ENCODE measurements at places on chromosomes 12 and 14.
A peak's percentile ranks its signal among the peaks of the same experiment; 100 is the strongest.

DNA sequence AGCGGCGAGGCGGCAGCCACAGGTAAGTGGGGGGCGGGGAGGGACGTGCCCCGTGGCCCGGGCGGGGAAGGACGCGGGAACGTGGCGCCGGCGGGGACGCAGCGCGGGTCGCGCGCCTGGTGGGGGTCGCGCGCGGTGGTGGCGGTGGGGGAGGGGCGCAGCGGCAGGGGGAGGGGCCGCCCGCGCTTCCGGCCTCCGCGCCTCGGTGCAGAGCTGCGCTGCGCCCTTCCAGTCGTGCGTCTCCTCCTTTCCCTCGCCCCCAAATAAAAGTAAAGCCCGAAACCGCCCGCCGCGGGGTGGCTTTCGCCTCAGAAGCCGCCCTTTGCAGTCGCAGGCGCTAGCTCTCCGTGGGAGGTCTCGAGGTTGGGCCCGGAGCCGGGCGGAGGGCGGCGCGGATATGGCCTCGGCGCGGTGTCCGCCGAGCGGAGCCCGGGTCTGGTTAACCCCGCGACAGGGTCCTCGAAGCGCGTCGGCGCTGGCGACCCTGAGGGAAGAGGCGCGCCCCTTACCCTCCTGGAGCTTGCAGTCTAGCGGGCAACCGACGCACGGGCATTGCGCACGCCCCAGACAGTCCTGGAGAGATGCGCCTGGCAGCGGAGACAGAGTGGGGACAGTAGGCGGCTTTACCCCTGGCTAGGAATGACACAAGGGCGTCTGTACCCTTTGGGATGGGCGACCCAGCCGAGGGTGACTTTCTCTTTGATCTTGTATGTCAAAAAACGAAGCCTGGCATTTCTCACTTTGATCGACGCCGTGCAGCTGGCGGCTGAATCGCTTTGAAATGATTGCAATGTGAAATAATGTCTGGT lies 589 bp downstream of the ATF1 start:
- peak overlapping the region; percentile 77 for H3K4me3 ChIP-seq
- peaks cover 35% of the 10 kb centered on the region for H3K4me1 ChIP-seq
- H3K27me3 ChIP-seq, result no peaks in the 10 kb centered on the region

- H3K27ac ChIP-seq, result no peak overlapping the region
- peaks cover 24% of the 10 kb centered on the region for H3K27me3 ChIP-seq
- H3K4me1 ChIP-seq, result peaks cover 9% of the 10 kb centered on the region
Measured at GRCh38 chr12:104877103-104877705, 80.9 kb downstream of the SLC41A2 start.

GRCh38 chr12:7100239-7100638 lies 8.0 kb upstream of the C1R start:
- H3K36me3 ChIP-seq, result peaks cover 31% of the 10 kb centered on the region
- no peak overlapping the region for H3K4me3 ChIP-seq
- H3K27me3 ChIP-seq, result no peaks in the 10 kb centered on the region
- no peak for DNase-seq
- H3K4me1 ChIP-seq, result peaks cover 24% of the 10 kb centered on the region

DNA sequence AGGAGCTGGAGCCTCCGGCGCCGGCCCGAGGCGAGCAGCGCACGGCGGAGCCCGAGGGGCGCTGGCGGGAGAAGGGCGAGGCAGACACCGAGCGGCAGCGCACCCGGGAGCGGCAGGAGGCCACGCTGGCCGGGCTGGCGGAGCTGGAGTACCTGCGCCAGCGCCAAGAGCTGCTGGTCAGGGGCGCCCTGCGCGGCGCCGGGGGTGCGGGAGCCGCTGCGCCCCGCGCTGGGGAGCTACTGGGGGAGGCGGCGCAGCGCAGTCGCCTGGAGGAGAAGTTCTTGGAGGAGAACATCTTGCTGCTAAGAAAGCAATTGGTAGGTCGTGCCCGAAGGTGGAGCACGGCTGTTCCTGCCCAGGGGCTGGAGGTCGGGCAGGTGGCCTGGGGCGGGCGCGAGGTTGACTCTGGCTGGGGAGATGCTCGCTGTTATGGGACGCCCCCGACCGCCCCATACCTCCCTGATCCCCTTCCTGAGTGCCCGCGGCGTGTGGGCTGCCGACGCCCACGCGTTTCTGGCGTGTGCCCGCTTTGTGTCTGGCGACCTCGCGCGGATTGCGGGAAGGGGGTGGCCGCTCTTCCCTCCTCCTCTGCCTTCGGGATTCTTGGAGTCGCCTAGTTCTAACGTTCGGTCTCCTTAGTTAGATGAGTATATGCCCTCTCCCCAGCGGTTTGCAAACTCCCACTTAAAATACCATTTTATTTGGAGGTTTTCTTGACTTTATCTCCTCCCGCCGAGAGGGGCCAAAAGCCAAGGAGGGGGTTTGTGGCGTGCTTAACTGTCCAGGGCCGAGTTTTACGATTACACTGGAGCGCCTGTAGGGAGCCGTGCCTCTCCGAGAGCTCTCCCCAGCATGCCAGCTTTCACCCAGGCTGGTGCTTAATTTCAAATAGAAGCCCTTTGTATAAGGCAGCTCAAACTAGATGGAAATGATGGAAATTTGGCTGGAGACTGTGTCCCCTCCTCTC lies 752 bp downstream of the DACT1 start:
- peak overlapping the region; percentile 38 for H3K27ac ChIP-seq
- DNase-seq, result peak; percentile 18
- H3K4me1 ChIP-seq, result peaks cover 43% of the 10 kb centered on the region
- peak overlapping the region; percentile 70 for H3K4me3 ChIP-seq
- peaks cover 2% of the 10 kb centered on the region for H3K36me3 ChIP-seq

GRCh38 chr12:49645146-49646039 lies 22.0 kb downstream of the PRPF40B start:
- peaks cover 40% of the 10 kb centered on the region for H3K4me1 ChIP-seq
- no peaks in the 10 kb centered on the region for H3K27me3 ChIP-seq
- peaks cover 40% of the 10 kb centered on the region for H3K36me3 ChIP-seq
- peak overlapping the region; percentile 87 for H3K27ac ChIP-seq

GRCh38 chr12:47385653-47386052 lies 305.9 kb upstream of the AMIGO2 start:
- H3K36me3 ChIP-seq, result peaks cover 9% of the 10 kb centered on the region
- no peaks in the 10 kb centered on the region for H3K27me3 ChIP-seq
- DNase-seq, result no peak

DNA sequence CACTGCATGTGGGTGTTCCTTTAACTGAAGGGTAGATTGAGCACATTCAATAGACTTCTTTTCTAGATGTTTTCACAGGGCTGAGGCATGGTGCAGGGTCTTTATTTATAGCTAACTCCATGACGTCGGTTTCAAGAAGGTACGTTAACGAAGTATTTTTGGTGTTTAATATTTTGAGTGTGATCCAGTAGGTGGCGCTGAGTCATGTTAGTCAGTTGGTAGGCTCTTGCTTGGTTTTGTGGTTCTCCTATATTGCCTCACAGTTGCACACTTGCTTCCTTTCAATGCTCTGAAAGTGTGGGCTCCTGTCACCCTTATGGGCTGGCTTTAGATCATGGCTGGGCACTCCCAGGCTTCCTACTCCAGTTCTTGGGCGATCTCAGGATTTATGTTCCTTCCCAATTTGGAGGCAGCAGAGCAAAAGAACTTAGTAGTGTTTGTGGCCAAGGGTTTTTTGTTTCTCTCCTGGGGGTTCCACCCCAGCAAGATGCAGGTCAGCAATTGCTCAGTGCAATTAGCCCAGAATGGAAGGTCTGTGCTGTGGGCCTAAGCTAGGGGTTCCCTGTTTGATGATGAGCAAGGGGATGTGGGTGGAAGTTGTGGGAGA lies 471.6 kb upstream of the FOXG1 start:
- no peaks in the 10 kb centered on the region for H3K4me1 ChIP-seq
- DNase-seq, result no peak
- no peaks in the 10 kb centered on the region for H3K36me3 ChIP-seq
- H3K4me3 ChIP-seq, result no peak overlapping the region

DNA sequence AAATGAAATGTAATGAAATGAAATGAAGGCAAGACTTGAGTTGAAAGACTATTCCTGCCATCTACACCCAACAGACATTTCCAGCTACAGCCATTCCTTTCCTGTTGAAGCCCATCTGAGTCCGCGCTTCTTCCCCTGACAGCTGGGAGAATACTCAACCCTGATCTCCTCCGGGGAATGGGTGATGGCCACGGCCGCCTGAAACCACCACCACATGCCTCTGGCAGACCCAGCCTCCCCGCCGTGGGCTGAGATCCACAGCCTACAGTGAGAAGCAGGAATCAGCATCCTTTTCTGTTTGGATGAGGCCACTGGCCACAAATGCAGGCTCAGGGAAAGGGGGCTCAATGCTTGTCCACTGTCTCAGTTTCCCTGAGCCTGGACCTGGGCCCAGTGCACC lies 130.3 kb downstream of the NCOR2 start:
- no peak for DNase-seq
- H3K4me3 ChIP-seq, result no peak overlapping the region
- H3K4me1 ChIP-seq, result peaks cover 2% of the 10 kb centered on the region
- peaks cover 9% of the 10 kb centered on the region for H3K36me3 ChIP-seq
- H3K27ac ChIP-seq, result no peak overlapping the region

DNA sequence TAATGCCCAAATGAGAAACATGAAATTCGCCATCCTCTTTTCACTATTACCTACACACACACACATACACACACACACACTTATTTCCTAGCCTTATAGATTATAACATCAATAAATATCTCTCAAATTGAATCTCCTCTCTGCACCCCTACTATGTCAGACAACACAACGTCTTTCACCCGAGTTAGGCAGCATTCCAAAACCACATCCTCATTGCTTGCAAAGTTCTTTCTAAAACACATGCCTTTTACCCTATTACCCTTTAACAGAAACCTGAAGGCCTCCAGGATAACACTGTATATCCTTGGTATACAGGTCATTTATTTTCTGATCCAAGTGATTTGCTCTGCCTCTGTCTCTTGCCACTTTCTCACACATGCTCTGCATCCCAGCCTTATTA lies 56.3 kb downstream of the KCNH5 start:
- DNase-seq, result no peak
- H3K27me3 ChIP-seq, result no peaks in the 10 kb centered on the region
- H3K36me3 ChIP-seq, result no peaks in the 10 kb centered on the region
- H3K4me1 ChIP-seq, result no peaks in the 10 kb centered on the region
- no peak overlapping the region for H3K27ac ChIP-seq

DNA sequence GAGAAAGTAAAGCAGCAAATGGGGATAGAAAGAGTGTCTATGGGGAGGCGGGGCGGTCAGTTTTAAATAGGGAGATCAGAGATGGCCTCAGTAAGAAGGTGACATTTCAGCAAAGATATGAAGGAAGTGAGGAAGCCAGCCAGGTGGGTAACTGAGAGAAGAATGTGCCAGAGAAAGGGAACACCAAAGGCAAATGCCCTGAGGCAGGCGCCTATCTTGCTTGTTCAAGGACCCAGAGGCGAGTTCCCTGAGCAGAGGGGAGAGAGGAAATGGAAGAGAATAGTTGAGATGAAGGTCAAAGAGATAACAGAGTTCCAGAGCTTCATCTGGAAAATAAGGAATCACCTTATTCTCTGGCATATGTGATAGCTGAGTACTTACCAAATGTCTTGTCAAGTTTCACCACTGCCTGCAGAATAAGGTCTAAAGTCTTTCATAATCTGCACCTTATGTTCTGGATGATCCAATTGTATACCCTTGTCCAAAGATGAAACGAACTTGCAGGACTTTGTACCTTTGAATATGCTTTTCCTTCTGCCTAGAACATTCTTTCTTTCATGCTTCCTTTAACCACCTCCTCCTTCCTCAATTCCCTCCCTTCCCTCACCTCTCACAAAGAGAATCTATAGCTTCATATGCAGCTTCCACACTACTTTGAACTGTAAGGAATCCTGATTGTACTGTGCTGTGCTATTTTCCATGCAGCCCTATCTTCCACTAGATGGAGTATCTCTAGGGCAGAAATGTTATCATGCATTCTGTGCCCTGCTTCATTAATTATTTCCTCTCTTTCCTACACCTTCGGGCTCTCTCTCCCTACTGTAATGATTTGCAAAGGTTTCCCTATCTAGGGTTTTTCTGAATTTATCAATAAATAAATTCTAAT lies 38.5 kb downstream of the GNPTAB start:
- DNase-seq, result no peak
- H3K27ac ChIP-seq, result peak overlapping the region; percentile 55
- no peak overlapping the region for H3K4me3 ChIP-seq
- H3K4me1 ChIP-seq, result peaks cover 51% of the 10 kb centered on the region
- peaks cover 44% of the 10 kb centered on the region for H3K36me3 ChIP-seq
- H3K27me3 ChIP-seq, result no peaks in the 10 kb centered on the region

GRCh38 chr14:96047101-96047500 lies 7.9 kb downstream of the C14orf132 start:
- no peak overlapping the region for H3K4me3 ChIP-seq
- no peak for DNase-seq
- no peak overlapping the region for H3K27ac ChIP-seq

GRCh38 chr12:122215771-122216170 lies 10.1 kb downstream of the DIABLO start:
- H3K4me3 ChIP-seq, result no peak overlapping the region
- no peak overlapping the region for H3K27ac ChIP-seq

- peaks cover 6% of the 10 kb centered on the region for H3K36me3 ChIP-seq
- peak overlapping the region; percentile 97 for H3K4me3 ChIP-seq
- H3K4me1 ChIP-seq, result peaks cover 25% of the 10 kb centered on the region
- H3K27ac ChIP-seq, result peak overlapping the region; percentile 90
Measured at GRCh38 chr12:50400104-50400637, 514 bp upstream of the LARP4 start.

GRCh38 chr12:87051621-87052020 lies 795.4 kb upstream of the MGAT4C start:
- no peaks in the 10 kb centered on the region for H3K4me1 ChIP-seq
- no peak overlapping the region for H3K27ac ChIP-seq
- no peaks in the 10 kb centered on the region for H3K36me3 ChIP-seq

- no peak for DNase-seq
- H3K36me3 ChIP-seq, result no peaks in the 10 kb centered on the region
- no peak overlapping the region for H3K4me3 ChIP-seq
- H3K27me3 ChIP-seq, result no peaks in the 10 kb centered on the region
- no peak overlapping the region for H3K27ac ChIP-seq
Measured at GRCh38 chr12:20865873-20866272, 55.4 kb downstream of the SLCO1B3 start.

- no peaks in the 10 kb centered on the region for H3K36me3 ChIP-seq
- H3K4me3 ChIP-seq, result no peak overlapping the region
- H3K27me3 ChIP-seq, result peaks cover 4% of the 10 kb centered on the region
- H3K27ac ChIP-seq, result no peak overlapping the region
Measured at GRCh38 chr12:2638273-2639019, 156.3 kb upstream of the FKBP4 start.

- H3K4me3 ChIP-seq, result peak overlapping the region; percentile 53
- H3K36me3 ChIP-seq, result peaks cover 2% of the 10 kb centered on the region
- peaks cover 12% of the 10 kb centered on the region for H3K4me1 ChIP-seq
- no peak for DNase-seq
Measured at GRCh38 chr12:57610554-57611107, 604 bp upstream of the ARHGEF25 start.

GRCh38 chr12:44616402-44616801 lies 259.7 kb downstream of the NELL2 start:
- no peaks in the 10 kb centered on the region for H3K36me3 ChIP-seq
- no peaks in the 10 kb centered on the region for H3K4me1 ChIP-seq
- H3K4me3 ChIP-seq, result no peak overlapping the region

- no peaks in the 10 kb centered on the region for H3K27me3 ChIP-seq
- H3K4me3 ChIP-seq, result peak overlapping the region; percentile 89
- peaks cover 46% of the 10 kb centered on the region for H3K4me1 ChIP-seq
Measured at GRCh38 chr12:55925870-55926737, 1.6 kb downstream of the PYM1 start.

- H3K4me1 ChIP-seq, result no peaks in the 10 kb centered on the region
- H3K27me3 ChIP-seq, result no peaks in the 10 kb centered on the region
- no peak overlapping the region for H3K4me3 ChIP-seq
- no peak overlapping the region for H3K27ac ChIP-seq
- no peaks in the 10 kb centered on the region for H3K36me3 ChIP-seq
Measured at GRCh38 chr12:43281563-43281962, 270.4 kb downstream of the ADAMTS20 start.

All from activated CD4-positive, alpha-beta T cell treated with anti-CD3 and anti-CD28 coated beads, Interleukin-2, amount 10 ng/mL, durations not matched to agents 7 days and 5 days (primary cell).